GM04503 (cell line): ENCODE measurements at places on chromosomes 12 and 14.

- no peak for DNase-seq
Observed at GRCh38 chr14:30884901-30885300, 10.5 kb downstream of the COCH start.

GRCh38 chr12:111656016-111656415 is 29.7 kb downstream of the BRAP start:
- DNase-seq = no peak

DNA sequence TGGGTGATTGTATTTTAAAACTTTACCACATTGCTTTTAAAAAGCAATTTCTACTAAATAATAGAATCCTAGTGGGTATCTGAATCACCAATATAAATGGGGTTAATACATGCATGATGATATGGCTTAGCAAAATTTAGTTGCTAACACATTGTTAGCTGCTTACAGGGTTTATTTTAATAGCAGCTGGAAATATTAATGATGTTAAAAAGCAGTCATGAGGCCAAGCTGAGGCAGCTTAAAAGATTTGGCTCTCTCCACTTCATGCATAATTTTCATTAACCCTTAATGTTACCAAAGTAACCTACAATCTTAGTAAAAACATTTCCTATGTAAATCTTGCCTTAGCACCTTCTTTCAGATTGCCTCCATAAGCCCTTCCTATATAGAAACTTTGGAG is 49.2 kb upstream of the CNOT2 start:
- DNase-seq = no peak

GRCh38 chr14:34785223-34786006 is 71.0 kb upstream of the CFL2 start:
- DNase-seq = no peak

- DNase-seq = no peak
Observed at GRCh38 chr12:126663304-126664094, 1598.3 kb downstream of the AACS start.

GRCh38 chr12:8075935-8076334 is 6.1 kb upstream of the NECAP1 start:
- DNase-seq = no peak

GRCh38 chr14:104110491-104111209 is 25.1 kb downstream of the ASPG start:
- DNase-seq = no peak

DNA sequence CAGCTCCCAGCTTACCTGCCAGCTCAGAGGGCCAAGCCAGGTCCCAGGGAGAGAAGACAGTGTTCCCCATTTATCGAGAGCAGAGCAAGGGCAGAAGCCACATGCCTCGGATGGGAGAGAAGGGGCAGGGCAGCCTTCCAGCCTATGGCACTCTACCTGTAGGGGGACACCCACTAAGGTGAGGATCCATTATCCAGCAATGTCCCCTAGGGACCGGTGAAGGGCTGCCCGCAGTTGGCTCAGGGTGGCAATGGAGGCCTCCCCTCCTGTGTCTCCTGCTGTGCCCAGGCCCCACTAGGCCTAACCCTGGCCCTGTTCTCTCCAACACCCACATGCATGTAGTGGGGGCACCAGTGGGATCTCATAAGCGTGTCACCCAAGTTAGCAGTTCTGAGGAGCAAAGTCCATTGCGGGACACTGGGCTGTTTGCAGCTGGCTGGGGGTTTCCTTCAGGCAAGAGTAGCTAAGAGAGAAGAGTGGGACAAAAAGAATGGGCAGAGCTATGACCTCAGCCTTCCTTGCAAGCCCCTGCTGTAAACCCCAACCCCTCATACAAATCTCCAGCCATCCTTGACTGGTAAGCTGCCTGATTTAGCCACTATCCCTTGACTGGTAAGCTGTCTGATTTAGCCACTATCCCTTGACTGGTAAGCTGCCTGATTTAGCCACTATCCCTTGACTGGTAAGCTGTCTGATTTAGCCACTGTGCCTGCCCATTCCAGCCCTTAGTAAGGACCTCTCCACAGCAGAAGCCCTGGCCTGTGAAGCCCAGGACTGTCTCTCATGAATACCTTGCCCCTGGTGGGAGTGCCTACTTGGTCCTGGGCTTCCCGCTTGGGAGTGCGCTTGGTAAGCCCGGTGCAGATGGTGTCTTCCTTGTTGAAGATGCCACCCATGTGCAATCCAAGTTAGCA is 5.2 kb upstream of the ASB2 start:
- DNase-seq = no peak

- no peak for DNase-seq
Observed at GRCh38 chr12:129001826-129002225, 148.5 kb downstream of the GLT1D1 start.

DNA sequence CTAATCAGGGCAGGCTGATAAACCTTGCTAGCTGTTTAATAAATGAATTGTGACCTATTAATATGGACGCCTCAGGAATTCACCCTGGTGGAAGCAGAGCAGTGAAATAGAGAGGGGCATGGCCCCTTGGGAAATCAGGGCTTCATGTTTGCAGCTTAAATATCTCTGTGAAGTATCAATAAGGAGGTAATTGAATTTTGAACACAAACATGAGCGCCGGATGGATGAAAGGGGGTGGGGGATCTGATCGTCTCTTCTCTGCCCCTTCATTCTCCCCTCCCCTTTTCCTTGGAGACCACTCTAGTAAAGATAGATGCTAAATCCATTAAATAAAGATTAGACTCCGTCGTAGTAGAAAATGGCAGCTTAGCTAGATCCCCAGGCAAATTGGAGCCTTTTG is 70.5 kb downstream of the LIN52 start:
- DNase-seq = no peak

DNA sequence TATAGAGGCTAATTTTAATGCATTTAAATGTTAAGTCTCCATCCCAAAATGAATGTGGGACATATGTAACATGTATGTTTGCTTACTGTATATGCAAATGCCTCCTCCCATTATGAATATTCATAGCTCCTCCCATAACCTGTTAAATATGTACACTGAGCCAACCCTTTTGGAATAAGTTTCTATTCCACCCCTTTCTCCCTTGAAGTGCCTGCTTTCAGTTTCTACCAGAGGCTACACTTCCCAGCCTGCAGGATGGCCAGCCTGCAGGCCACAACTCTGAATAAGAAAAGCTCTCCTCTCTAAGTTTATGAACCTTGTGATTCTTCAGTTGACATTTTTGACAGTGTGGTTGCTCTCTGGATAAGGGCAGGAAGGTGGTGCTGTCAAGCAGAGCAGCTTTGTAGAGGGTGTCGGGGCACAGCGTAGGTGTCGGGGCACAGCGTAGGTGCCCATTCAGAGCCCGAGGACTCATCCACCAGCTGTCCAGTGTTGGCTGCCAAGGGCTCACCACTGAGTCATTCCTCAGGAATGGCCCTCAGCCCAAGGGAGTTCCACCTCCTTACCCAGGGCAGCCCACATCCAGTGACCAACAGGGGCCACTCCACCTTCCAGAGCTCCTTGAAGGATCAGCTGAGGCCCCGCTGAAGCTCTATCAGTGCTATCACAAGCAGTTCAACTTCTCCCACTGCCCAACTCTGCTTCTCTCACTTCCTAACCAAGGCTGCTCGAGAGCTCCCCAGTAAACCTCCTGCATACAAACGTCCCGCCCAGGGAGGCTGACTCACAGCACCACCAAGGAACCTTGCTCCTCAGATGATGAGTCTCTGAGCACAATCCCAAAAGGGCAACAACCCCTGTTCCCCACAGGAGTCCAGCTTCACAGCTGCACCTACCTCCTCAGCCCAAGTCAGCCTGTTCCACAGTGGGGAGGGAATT is 31.4 kb downstream of the VWF start:
- peak; percentile 59 for DNase-seq

GRCh38 chr12:49762468-49762847 is 21.1 kb downstream of the TMBIM6 start:
- DNase-seq = no peak

DNA sequence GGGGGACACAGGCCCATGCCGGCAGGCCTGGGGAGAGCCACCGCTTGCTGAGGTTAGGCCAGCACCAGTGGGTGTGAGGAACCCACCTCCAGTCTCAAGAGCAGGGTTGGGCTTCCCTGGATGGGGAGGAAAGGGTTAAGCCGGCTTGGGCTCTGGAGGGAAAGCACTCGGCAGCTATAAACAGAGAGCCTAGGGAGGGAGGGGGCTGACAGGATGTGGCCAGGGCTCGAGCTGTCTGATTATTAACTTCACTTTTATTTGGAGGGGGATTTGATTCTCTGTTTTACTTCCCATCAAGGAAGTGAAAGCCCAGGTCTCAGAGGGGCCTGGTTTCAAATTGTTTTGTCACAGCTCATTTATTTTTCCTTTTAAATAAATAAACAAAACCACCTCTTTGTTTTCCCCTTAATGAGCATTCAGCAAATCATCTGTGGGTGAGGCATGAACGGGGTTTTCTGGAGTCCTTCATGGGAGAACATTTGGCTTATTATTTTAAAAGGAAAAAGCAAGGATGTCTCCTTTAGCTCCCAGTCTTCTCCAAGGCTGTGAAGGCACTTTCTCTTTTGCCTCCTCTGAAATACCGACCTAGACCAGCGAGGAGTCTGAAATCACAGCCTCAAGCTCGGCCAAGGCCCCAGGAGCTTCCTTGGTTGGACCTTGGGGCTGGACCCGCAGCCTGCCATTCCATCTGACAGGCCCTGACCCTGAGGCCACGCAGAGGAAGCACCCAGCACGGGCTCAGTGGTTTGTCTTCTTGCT is 21.9 kb upstream of the ZFP36L1 start:
- DNase-seq = no peak

GRCh38 chr14:91509878-91510170 is 286 bp downstream of the PPP4R3A start:
- no peak for DNase-seq

DNA sequence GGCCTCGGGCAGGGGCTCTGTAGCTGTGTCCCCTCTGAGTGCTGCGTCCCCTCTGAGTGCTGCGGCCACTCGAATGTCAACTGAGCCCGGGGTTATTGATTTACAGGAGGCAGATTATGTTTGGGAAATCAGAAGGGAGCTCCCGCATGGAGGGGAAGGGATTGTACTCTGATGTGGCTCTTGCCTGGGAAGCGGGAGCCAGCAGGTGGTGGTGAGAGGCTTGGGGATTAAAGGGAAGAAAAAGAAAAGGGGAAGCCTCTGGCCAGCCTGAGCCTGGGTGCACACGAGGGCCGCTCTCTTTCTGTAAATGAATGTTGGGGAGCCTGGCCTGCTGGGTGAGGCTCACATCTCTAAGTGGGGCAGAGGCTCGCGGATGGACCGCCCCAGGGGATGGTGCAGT is 143.7 kb downstream of the AACS start:
- no peak for DNase-seq

DNA sequence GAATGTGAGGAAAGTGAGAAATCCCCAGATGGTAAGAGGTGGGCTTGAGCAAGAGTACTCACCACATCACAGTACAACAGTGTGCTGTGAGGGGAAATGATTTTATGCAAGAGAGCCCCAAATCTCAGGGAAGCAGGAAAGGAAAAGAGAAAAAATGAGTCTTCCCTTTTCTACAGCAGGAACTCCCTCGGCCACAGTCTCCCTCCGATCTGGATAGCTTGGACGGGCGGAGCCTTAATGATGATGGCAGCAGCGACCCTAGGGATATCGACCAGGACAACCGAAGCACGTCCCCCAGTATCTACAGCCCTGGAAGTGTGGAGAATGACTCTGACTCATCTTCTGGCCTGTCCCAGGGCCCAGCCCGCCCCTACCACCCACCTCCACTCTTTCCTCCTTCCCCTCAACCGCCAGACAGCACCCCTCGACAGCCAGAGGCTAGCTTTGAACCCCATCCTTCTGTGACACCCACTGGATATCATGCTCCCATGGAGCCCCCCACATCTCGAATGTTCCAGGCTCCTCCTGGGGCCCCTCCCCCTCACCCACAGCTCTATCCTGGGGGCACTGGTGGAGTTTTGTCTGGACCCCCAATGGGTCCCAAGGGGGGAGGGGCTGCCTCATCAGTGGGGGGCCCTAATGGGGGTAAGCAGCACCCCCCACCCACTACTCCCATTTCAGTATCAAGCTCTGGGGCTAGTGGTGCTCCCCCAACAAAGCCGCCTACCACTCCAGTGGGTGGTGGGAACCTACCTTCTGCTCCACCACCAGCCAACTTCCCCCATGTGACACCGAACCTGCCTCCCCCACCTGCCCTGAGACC is 7.8 kb downstream of the ATN1 start:
- no peak for DNase-seq

GRCh38 chr12:115794659-115795081 is 482.8 kb downstream of the MED13L start:
- DNase-seq = no peak

GRCh38 chr12:19192710-19193109 is 63.2 kb downstream of the PLEKHA5 start:
- DNase-seq = no peak

- peak; percentile 99 for DNase-seq
Observed at GRCh38 chr12:114684098-114684869, at the start of gene TBX3. Gene TBX3, minus strand, starts transcription at chr12:114684175. Its CDS starts 975 bp downstream, at chr12:114683200.

DNA sequence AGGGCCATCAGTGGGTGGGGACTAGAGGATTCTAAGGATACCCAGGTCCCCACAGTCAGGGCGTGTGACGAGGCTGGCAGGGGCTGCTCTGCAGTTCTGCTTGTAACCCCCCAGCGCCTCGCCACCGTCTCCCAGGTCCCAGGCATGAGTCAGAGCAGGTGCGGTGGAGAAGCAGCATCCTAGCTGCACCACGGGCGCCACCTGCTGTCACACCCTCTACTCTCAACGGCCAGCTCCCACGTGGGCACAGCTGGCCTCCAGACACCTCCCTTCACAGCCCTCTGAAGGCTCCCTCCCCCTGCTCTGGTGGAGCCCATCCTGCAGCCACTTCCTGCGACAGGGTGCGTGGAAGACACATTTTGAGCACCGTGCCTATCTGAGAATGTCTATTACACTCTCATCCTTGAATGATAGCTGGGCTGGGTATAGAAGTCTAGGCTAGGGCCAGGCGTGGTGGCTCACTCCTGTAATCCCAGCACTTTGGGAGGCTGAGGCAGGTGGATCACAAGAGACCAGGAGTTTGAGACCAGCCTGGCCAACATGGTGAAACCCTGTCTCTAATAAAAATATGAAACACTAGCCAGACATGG is 6.9 kb upstream of the NUDT14 start:
- no peak for DNase-seq

DNA sequence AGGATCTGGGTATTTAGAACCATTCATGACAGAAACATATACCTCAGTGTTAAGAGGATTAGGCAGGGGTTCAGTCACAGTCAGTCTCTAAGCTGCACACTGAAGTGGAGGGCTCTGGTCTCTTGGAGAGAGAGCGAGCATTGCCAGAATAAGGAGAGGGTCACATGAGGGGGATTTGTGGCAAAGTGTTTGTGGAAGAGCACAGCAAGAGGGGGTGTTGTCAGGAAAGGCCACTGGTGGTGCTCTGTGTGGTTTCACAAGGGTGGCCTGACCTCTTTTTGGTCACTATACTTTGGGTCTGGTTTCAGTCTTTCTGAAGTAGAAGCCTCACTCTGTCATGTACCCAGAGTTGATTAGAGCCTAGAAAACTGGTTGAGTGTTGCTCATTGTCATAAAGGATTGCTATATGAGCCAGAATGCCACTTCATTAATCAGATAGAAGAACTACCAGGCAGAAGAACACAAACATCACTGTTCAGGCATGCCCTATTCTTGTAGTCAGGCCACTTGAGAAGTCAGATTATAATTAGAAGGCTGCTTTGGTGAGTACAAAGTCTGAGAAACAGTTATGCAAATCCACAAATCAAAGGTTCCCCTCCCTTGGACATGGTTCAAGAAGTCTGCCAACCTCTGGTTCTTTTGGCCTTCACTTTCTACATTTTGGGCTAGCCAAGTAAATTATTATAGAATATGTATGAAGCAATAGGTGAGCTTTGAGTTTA is 8.4 kb downstream of the TMEM19 start:
- DNase-seq = no peak

GRCh38 chr14:47332106-47332505 is 343.3 kb downstream of the MDGA2 start:
- no peak for DNase-seq

GRCh38 chr12:131368668-131369071 is 342.2 kb upstream of the SFSWAP start:
- no peak for DNase-seq

- DNase-seq = no peak
Observed at GRCh38 chr12:65822732-65823512, 1.4 kb upstream of the HMGA2 start.
